ENCODE measurements at places on chromosomes 3 and 15.
A peak's percentile ranks its signal among the peaks of the same experiment; 100 is the strongest.

DNA sequence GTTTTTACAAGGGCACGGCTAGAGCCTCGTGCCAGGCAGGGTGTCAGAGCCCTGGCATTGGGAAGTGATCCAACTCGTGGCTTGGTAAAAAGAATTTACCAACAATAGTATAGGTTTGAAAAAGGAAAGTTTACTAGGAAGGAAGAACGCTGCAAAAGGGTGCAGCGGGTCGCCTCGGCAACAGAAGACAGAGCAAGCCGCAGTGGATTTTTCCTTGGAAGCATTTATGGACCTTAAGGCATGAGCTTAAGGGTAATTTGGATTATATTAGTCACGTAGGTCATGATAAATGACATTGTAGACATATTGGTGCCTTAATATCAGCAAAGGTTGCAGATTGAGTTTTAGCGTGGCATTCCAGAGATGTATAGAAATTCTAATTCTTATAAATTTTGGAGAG lies 163.4 kb upstream of the PPP2R3A start:
- no peak for DNase-seq

DNA sequence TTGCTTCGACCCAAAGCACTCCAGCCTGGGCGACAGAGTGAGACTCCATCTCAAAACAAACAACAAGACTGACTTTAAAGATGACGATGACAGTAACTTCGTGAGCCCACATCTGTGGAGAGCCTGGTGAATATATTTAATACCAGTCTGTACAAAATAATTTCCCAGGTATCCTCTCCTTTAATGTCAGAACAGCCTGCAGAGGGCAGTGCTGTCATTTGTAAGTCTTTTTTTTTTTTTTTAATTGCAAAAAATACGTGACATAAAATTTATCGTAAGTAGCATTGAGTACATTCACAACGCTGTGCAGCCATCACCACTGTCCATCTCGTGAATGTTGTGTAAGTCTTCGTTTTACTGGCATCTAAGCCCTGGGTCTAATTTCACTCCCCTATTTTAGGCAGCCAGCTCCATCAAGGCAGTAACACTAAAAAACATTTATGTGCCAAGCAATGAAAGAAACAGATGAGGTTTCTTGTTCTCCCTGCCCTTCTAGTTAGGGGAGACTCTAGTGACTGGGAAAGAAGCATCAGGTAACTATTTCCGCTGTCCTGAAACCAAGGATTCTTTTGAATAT lies 1.4 kb downstream of the HTD2 start:
- peak; percentile 57 for DNase-seq

DNA sequence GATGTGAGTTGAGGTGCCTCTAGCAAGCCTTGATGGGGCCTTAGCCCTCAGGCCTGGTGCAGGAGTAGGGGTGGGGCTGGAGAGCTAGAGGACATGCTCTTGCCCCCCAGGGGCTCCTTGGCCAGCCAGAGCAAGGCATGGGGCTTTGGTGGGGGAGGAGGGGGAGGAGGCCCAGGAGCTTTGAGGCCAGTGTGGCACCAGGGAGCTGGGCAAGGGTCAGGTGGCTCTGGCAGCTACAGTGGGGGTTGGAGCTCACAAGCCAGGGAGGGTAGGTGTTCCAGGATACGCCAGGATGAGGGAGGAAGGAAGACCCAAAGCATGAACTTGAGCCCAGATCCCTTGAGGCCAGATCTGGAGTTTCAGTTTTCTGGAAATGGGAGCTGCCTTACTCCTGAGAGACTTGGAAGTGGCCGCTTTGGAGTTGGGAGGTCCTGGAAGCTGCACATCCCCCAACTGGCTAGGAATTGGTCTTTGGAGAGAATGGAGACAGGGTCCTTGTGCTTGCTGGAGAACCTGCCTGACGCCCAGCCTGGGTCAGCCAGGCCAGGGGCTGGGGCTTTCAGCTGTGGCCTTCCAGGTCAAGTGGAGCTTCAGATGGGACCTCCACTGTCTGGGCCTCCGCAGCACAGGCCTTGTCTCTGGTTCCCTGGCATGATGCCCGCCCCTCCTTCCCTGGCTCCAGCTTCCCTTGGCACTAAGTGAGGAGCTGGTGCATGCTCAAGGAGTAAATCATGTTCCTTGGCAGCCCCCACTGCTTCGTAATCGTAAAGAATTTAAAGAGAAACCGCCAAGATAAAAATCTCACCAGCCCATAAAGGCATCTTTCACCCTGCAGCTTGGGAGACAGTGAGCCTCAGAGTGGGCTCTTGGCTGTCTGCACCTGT lies 8.7 kb downstream of the SEMA3F start:
- DNase-seq, result no peak

- DNase-seq, result no peak
Measured at GRCh38 chr15:48939648-48940047, 24.1 kb downstream of the SHC4 start.

DNA sequence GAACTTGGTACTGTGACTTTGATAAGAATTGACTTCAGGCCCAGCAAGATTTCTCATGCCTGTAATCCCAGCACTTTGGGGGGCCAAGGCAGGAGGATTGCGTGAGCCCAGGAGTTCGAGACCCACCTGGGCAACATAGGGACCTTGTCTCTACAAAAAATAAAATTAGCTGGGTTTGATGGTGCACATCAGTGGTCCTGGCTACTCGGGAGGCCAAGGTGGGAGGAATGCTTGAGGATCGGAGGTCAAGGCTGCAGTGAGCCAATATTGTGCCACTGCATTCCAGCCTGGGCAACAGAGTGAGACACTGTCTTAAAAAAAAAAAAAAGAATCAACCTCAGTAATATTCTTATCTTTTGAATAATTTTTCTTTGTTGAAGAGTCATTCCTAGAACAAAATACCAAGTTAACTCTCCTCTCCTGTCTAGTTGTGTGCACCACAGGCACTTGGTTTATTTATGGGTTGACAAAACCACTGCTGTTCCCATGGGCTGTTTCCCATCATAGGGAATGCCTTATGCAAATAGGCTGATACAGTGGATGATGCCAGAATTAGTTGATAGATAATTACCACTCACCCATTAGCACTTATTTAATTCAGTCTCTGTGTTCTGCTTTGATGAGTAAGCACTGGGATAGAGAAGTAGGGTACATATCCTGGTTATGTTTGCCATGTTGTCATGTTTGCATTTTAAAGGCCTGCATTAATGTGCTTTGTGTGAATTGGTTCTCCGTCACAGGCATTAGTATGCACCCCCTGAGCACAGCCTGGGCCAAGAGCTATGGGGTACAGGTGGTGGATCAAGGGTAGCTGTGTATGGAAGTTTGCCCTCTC lies 32.9 kb downstream of the TRAK1 start:
- no peak for DNase-seq

GRCh38 chr15:64251121-64251520 lies 88.3 kb upstream of the PPIB start:
- no peak for DNase-seq

GRCh38 chr15:27092390-27092789 lies 121.4 kb downstream of the GABRG3 start:
- DNase-seq, result no peak

DNA sequence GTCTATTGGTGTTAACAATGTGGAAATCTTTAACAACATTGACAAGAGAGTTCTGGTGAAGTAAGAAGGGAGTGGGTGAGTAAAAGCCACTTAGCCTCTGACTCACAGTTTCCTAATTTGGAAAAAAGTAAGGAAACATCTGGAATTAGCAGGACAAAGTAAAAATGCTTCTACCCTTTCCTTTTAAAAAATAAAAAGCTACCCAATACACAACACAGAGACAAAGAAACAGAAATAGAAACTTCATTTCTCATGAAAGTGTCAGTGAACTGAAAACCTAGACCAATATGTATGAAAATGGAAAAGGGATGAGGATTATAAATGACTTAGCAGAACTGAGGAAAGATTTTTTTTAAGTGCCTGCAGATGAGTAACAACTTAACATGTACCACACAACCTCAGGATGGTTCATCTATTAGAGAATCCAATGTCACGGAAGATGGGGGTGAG lies 65.4 kb downstream of the SSR3 start:
- DNase-seq, result no peak

- DNase-seq, result no peak
Measured at GRCh38 chr15:27598251-27599009, 500.7 kb downstream of the OCA2 start.

DNA sequence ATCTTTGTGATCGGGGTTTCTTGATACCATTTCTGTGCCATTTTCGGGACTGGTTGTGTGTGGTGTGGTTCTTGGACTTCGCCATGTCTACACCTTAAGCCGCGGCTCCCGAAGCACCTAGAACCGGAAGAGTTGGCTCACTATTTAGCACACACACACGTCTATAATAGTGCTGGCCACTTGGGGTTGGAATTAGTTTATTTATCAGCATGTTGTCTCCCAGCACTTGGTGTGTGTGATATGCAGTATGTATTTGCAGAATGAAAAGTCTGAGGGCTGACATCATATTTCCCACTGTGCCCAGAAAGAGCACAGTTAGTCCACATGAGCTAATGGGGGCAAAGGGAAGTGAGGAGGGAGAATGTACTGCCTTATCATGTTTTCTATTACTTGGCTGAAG lies 23.6 kb downstream of the MLH1 start:
- no peak for DNase-seq

GRCh38 chr3:13461169-13462124 lies 18.7 kb upstream of the HDAC11 start:
- peak; percentile 95 for DNase-seq

DNA sequence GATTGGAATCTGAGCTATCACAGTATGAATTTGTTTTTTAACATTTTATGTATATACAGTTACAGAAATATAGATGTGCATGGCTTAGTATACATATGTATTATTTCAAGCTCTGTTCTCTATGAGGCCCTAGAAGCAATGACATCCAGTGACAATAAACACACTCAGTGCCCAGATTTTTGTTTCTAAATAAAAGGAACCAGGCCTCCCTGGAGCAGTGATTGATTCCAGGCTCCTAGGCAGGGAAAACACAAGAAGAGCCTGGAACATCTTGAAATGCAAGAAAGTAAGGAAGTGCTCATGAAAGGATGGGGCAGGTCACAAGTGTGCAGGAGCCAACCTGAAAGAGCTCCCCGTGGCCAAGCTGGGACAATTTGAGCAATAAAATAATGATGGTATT lies 18.5 kb upstream of the CGNL1 start:
- no peak for DNase-seq

DNA sequence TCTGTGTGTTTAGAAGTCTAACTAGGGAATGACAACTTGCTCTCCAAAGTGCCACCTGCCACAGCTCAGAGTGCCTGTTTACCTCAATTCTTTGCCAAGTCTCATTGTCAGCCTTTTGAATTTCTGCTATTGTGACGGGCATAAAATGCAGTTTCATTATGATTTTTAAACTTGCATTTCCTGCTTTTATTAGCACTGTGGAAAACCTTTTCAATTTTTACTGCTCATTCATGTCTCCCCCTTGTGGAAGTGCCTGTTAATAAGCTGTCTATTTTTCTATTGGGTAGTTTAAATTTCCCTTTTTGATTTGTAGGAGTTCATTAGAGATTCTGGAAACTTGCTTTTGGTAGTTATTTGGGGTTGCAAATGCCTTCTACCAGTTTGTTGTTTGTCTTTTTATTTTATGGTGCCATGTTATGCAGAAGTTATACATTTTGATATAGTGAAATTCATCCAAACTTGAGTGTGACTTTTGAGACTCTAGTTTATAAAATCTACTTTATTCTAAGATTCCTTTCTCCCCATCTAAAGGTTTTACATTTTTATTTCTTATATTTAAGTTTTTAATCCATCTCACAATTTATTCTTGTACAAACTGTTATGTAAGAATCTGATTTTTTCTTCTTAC lies 53.9 kb upstream of the FRMD4B start:
- DNase-seq, result no peak

- no peak for DNase-seq
Measured at GRCh38 chr3:195071916-195072820, 198.8 kb downstream of the XXYLT1 start.

- DNase-seq, result no peak
Measured at GRCh38 chr3:58519668-58520402, 17.2 kb downstream of the ACOX2 start.

- DNase-seq, result no peak
Measured at GRCh38 chr3:40299721-40300335, 9.7 kb upstream of the EIF1B start.

DNA sequence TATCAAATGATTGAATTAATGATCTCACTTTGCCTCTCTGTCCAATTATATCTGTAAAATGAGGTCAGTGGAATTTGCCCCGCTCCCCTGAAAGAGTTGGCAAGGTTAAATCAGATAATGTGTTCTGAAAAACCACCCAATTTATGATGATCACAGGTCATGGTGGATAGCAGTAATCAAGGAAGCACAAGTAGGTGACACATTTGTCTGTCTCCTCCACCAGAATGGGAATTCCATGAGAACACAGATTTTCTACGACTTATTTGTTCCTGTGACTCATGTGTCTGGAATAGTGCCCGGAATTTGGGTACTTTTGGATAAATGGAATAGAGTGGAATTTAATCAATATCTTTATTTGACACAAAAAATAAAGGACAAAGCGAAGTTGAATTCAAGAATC lies 220.9 kb upstream of the SUCLG2 start:
- no peak for DNase-seq

GRCh38 chr3:128992926-128993460 lies 883 bp downstream of the CFAP92 start:
- DNase-seq, result no peak

DNA sequence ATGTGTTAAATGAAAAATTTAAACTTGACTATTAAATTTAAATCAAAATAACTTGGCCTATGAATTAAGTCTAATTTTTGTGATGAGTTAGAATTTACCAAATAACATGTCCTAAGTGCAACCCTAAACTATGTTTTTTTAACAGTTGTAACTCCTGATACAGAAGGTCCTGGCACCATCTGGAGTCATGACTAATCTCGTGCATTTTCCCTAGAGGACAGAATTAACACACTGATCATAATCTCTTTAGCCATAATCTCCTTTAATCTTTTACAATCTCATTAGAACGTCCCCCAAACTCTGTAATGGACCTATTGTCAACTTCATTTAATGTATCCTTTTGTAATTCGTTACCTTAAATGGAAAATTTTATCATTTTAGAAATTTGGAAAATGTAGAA lies 100.6 kb downstream of the SUCNR1 start:
- peak; percentile 64 for DNase-seq

Measured in mesendoderm (in vitro differentiated cells).